GM18507 (cell line): ENCODE measurements at places on chromosomes 2 and 18.

DNA sequence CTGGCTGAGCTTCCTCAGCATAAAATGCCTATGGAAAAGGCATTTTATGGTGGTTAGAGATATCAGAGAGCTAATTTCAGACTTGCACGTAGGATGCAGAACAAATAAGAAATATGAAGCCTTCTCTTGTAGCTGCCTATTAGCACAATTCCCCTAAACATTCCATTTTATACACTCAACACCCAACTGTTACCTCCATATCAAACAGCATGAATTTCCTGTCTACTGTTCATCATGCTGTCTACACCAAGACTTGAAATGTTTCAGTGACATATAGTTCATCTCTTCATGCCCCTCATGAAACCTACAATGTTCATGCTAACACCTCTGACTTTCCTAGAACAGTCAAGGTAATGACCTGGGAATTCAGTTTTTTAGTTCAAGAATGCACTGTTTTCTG, 249.9 kb downstream of the PIEZO2 start:
- no peak for DNase-seq

GRCh38 chr2:73891276-73891901, 1.4 kb upstream of the ACTG2 start:
- no peak for DNase-seq

- no peak for DNase-seq
Observed at GRCh38 chr2:43685357-43685756, 9.1 kb upstream of the C1GALT1C1L start.

- DNase-seq, result no peak
Observed at GRCh38 chr18:8800445-8800844, 95.1 kb downstream of the MTCL1 start.

- no peak for DNase-seq
Observed at GRCh38 chr2:32172870-32173269, 7.2 kb downstream of the SLC30A6 start.

- no peak for DNase-seq
Observed at GRCh38 chr2:119011162-119011909, 69.3 kb downstream of the MARCO start.

DNA sequence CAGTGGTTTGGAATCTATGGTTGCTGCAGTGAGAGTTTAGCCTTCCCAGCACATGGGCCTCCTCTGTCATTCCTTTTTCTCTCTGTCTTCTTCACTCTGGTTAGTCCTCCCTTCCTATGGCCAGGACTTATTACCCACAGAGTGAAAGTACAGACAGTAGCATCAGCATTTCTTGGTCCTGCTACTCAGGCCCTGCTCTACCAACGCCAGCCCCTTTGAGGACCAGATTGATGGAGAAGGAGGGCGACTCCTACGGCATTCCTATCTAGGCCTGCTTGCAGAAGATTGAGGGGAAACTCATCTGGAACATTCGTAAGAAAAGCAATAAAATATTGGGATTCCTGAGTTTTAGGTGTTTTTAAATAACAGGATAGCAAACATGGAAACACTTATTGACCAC, 43.5 kb downstream of the BMP10 start:
- no peak for DNase-seq

- DNase-seq, result no peak
Observed at GRCh38 chr2:205702576-205702975, 20.3 kb downstream of the NRP2 start.

GRCh38 chr2:67873916-67874315, 188.9 kb downstream of the C1D start:
- DNase-seq, result no peak

GRCh38 chr18:60649842-60650536, 277.4 kb upstream of the MC4R start:
- no peak for DNase-seq

DNA sequence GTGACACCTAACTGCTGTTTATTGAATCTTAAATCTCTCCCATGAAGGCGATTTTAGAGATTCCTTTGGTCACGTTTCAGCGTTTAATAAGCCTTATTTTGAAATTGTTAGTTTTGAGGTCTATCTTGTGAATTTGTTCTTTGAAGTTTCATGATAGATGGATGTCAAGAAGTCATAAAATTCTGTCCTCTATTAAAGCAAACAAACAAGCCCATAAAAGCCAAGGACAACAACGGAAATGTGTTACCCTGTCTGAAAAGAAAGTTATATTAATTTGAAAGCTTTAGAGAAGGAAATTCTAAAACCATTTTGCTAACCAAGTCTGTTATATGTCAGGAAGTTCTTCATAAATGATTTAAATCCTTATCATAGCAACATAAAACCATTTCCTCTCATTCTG, 7.0 kb upstream of the CAVIN2 start:
- no peak for DNase-seq
